ENCODE measurements at places on chromosomes 2 and 18.

- no peak for DNase-seq
Measured at GRCh38 chr2:47232738-47233415, 77.8 kb upstream of the STPG4 start.

- DNase-seq = no peak
Measured at GRCh38 chr2:72108121-72108520, 39.5 kb downstream of the CYP26B1 start.

DNA sequence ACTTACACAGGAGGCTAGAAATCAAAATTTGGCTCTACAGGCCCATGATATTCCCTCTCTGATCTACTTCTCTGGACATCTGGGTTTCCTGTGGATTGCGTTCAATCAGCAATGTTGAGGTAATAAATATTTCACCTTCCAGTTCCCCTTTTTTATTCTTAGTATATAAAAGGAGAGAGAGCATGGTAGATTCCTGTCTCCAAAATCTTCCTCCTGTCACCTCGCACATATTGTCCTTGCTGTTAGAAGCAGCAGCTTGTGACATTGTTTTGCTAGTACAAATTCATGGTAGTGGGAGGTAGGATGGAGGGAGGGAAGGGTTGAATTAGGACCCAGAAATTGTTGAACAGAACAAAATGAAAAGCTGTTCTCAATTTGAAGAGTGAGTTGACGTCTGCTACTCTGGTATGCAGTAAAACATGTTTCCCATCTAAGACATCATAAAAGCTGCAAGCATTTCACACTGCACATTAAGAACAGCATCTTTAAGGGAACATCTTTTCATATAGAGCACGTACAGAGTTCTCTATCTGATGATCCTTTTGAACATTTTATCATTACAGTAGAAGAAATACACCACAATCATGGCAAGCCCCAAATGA is 156.4 kb downstream of the RDH14 start:
- no peak for DNase-seq

- DNase-seq = no peak
Measured at GRCh38 chr18:12973562-12974213, 17.5 kb upstream of the CEP192 start.

GRCh38 chr2:237253046-237253702 is 160.8 kb downstream of the COL6A3 start:
- DNase-seq = no peak

DNA sequence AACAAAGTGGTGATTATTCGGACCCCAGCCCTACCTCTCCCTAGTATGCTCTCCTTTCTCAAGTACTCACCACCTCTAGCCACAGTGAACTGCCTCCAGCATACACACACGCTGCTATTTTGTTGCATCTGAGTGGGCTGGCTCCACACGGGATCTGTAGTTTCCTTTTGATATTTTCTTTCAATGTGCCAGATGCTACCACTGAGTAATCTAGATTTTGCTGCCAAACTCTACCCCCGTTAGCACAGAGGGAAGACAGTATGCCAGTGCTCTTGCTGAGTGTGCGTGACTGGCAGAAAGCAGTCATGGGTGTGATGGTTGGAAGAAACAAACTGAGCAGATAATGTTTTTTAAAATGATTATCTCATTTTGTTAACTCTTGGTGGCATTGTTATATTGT is 11.6 kb downstream of the CFLAR start:
- no peak for DNase-seq

DNA sequence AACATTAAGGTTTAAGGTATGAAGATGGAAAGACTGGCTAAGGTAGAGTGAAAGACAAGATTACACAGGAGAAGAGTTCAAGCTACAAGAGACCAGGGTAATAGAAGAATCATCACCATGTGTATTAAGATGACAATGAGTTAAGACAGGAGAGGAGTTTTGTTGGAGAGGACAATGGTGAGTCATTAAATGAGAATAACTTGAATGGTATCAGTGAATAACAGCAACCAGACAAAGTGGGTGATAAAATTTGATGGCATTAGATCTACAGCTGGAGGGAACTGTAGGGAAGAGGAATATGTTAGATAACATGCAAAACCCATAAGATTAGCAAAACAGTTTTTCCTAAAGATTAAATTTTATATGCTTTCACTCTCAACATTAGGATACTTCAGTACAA is 18.8 kb upstream of the ENOSF1 start:
- DNase-seq = no peak

DNA sequence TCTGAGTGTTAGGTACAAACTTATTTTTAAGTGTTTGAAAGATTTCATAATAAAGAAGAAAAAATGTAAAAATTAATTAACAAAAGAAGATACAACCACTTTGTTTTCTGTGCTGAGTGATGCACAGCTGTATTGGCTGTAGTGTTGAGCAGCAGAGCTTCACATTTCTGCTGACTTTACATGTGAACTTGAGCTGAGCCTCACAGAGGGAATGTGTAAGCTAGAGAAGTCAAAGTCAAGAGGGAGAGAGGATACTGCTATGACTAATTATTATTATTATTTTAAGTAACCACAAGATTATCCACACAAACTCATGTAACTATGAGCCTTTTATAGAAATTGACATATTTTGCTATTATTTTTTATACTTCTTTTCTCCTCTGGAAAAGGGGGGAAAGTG is 159.1 kb upstream of the ZSWIM2 start:
- no peak for DNase-seq

- DNase-seq = no peak
Measured at GRCh38 chr2:134296301-134296700, 42.4 kb downstream of the MGAT5 start.

DNA sequence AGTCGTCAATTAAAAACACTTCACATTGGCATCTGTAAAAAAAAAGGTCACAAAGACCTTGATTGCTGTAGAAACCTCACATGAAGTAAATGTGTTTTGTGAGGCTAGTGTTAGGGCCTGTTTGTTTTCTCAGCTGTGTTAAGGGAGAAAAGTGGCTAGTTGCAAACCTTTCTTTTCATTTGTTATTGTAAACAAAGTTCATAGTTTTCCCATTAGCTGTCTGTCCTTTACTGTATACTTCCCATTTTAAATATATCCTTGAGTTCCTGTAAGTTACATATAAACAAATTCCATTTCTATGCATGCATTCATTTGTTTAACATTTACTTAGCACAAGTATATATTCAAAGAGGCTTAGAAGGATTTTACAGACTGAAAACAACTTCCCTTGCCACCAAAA is 1250.2 kb downstream of the LRP1B start:
- no peak for DNase-seq

- DNase-seq = no peak
Measured at GRCh38 chr2:10282611-10283105, 20.0 kb upstream of the HPCAL1 start.

DNA sequence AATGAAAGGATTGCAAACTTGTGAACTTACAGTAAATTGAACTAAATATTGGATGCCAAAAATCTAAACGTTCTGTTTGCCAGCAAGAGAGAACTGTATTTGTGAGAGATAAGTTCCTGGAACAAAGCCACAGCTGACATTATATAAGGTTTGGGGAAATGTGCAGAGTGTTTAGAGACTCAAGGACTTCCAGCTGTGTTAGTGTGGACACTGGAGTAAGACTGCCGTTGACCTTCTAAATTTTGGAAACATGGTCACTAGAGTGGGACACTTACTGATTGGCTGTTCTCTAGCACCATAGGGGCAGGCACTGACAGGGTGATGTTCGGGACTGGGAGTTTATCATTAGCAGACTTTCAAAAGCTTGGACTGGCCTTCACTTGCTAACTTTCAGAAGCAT is 40.5 kb downstream of the SCN9A start:
- DNase-seq = no peak

DNA sequence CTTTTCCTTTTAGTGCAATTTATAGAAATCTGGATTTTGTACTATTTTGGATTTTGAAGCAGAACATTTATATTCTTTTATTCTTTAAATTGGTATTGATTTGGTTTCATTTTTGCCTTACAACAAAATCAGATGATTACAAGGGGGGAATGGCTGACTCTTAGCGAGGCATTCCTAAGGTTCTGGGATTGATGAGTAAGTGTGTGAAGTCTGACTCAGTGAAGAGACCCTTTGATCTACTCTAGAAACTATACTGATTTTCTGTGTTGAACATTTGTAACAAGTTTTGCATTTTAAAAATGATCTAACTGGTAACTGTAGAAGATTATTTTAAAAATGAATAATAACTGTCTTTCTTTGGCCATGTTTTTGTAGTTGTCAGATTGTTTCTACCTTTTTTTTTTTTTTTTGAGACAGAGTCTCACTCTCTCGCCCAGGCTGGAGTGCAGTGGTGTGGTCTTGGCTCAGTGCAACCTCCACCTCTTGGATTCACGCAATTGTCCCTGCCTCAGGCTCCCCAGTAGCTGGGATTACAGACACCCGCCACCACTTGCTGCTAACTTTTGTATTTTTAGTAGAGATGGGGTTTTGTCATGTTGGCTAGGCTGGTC is 48.7 kb downstream of the TTC39C start:
- DNase-seq = no peak
